ENCODE measurements at places on chromosomes 13 and 19.

DNA sequence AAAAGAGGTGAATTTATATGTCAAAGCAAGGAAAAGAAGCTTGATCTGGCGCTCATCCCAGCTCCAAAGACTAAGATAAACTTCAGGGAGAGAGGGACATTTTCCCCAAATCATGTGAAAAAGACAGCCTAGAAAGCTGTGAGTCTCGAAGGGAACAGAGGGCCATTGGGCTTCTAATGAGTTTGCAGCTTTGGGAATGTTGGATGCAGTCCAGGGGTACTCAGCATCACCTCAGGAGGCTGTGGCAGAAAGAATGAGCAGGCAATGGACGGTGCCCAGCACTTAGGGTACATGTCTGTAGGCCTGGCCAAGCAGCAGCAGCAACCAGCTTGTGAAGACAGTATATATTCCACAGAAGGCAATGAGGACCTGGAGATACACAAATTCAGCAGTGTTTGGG lies 25.7 kb upstream of the WASF3 start:
- DNase-seq = no peak

DNA sequence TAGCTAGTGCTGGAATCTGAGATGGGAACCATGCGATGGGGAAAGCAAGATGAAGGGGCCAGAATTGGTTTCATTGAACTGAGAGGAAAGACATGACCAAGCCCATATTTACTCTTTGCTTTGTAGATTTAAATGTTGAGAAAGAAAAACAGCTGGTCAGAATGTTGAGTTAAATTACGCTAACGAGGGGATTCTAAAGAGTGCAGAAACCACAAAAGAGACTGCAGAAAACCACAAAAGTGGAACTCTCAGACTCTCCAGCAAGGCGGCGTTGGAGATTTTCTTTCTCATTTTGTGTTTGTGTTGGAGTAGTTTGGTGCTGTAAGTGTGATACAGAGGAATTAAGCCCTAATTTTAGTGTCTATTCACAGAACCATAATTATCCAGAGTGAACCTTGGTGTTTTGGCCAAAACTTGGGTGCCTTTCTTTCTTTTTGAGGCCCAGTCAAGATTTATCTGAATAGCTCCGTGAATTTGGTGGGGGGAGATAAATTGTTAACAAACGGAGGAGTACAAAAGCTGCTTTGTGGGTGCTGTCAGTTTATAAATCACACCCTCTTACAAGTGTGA lies 26.3 kb downstream of the SAE1 start:
- no peak for DNase-seq

GRCh38 chr13:47457626-47458025 lies 543.4 kb downstream of the SUCLA2 start:
- no peak for DNase-seq

DNA sequence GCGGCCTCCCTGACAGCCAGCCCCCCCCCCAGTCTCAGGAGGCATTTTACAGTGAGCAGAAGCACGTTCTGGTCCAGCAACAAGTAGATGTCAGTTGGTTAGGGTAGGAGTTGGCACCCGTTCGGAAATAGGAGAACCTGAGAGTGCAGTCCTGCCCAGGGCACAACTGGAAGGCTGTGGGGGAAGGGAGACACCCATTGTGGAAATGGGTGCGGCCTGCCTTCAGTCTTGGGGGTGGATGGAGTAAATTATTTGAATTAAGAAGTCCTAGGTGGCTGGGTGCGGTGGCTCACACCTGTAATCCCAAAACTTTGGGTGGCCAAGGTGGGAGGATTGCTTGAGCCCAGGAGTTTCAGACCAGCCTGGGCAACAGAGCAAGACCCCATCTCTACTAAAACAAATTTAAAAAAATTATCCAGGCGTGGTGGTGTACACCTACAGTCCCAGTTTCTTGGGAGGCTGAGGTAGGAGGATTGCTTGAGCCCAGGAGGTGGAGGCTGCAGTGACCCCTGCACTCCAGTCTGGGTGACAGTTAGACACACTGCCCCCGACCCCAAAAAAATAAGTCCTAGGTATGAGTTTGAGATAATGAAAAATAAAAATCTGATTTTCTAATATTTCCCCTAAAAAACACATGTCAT lies 1.2 kb downstream of the CIRBP start:
- no peak for DNase-seq

DNA sequence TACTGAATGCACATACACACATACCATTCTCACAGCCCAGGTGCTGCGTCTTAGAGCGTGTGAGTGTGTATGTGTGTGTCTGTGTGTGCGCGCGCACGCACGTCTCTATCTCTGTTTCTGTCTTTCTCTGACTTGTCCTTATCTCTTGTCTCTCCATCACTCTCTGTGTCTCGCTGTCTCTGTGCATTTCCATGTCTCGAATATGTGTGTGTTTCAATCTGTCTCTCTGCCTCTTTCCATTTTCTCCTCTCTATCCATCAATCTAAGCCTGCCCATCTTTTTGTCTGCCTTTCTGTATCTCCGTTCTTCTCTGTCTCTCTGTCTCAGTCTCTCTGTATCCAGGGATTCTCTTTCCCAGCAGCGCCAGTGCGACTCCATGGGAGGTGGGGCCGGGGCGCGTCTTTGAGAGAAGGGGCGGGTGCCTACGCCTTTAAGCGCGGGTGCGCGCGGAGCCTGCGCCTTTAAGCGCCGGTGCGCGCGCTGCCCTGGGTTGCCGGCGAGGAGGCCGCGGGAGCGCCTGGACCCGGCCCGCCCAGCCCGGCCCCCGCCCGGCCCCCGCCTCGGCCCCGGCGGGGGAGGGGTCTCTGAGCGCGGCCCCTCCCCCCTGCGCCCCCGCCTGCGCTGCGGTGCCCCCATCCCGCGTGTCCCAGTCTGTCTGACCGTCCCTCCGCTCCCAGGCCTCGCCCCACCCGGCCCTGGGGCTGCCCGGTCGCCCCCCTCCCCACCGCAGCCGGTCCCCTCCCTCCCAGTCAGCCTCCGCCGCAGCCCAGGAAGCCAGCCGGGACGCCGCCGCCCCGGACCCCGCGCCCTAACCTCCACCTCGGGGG lies at the start of gene LRFN3:
TSS of gene LRFN3 (plus strand) at position 464 of the 827 bp plus-strand sequence. CDS start 3,052 bp downstream, outside the sequence.
- DNase-seq = peak; percentile 79

DNA sequence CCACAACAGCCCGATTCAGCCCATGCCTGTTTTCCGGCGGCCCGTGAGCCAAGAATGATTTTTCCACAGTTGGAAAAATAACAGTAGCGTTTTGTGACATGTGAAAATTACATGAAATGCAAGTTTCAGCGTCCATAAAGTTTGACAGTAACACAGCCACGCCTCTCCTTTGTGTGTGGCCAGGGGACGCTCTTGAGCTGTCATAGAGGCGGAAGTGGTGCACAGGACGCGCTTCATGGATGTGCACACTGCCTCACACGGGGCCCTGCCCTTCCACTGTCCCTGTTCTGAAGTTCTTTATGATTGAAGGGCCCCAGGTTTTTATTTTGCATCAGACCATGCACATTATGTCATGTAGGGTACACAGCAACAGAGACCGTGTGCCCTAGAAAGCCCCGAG lies 12.4 kb upstream of the ELAVL1 start:
- DNase-seq = no peak

GRCh38 chr13:78138756-78139155 lies 220.1 kb upstream of the EDNRB start:
- DNase-seq = no peak

All from ovary (tissue), 10 donors.